ENCODE measurements at places on chromosomes 4 and X.

DNA sequence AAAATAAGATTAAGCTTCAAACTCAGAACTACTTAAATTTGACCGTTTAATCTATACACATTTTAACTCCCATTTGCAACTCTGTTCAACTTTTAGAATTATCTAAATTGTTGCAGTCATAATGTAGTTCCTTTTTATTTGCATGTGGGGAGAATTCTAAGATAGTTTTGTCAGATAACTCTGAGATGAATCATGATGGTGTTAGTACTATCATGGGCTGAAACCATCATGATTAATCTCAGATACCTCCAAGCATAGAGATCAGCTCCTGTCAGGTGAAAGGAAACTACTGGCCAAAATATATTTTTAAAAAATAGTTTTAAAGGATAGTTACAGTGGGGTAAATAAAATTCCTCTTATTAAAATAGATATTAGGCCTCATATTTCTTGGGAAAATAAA is 39.0 kb downstream of the FBXO8 start:
- DNase-seq, result no peak

- no peak for DNase-seq
Observed at GRCh38 chr4:122476745-122477144, 20.2 kb upstream of the IL2 start.

GRCh38 chr4:14620567-14621141 is 381.6 kb upstream of the CPEB2 start:
- DNase-seq, result no peak

DNA sequence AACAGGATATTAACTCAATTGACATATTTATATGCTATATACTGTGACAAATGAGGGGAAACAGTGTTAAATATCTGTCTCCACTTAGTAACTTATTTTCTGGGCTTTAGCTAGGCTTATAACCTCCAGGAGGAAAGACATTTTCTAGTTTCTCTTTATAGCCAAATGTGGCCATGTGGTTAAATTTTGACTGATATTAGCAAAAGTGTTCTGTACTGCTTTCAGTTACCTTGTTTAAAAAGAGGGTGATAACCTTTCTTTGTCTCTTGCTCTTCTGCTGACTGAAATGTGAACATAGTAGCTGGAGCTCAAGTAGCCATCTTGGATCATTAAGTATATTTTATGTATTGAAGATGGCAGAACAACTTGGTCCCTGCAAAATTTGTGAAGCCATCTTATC is 253.7 kb downstream of the PDHA2 start:
- DNase-seq, result no peak

DNA sequence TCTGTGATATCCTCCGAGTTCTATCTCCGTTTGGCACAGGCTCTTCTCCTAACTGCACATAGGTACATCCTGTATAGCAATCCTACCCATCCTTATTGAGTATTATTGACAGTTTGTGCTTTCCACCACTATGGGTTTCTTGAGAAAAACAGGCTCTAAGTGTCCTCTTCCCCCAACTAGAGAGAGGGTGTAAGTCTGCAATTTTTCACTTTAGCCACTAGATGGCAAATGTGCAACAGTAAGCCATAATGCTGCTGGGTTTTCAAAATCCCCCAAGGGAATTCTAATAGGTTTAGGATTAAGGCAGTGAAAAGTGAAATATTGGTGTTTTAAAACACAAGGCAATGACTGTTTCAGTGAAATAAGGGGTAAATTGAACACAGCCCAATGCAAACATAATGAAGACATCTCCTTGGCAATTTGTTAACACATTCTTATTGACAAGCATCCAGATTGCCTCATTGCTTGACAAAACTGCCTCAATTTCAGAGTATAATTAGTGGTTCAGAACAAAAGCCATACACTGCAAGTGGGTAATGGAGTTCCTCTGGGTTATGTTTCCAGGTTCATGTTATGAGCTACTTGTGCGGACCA is 239.0 kb upstream of the HTR2C start:
- no peak for DNase-seq

DNA sequence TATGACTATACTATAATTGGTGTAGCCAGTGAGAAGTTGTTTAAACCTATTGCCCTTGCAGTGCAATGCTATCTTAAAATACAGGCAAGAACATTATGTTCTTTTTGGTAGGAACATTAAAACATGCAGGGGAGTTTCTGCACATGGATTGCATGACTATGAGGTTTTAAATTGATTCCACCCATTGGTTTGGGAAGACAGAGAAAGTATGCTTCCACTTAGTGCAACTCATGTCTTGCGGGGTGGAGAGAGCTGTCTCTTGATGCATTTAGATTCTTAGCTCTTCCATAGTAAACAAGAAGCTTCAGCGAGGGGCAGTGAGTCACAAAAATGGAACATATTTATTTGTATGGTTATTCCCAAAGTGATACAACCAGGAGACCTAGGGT is 39.5 kb upstream of the RASL11B start:
- no peak for DNase-seq

All from stimulated activated CD4-positive, alpha-beta T cell treated with anti-CD3 and anti-CD28 coated beads, Interleukin-4, amount 100 ng/mL, for 1 hour (primary cell).